IgD-negative memory B cell (primary cell): ENCODE measurements at places on chromosomes 3 and 15. TPM values are rescaled to one million over a fixed set of nuclear protein-coding genes. Genes with fewer than 3 reads are reported as not detected.

Gene ALDH1A3
- polyA plus RNA-seq: not detected

Gene LTF
- polyA plus RNA-seq: not detected

Gene ARPIN
- polyA plus RNA-seq: not detected

Gene UBAP1L
- 0.26 TPM for polyA plus RNA-seq

Gene GP5
- 0.05 TPM for polyA plus RNA-seq

Gene PSMD6
- polyA plus RNA-seq: 97.6 TPM

Gene CDHR4
- polyA plus RNA-seq: not detected

Gene HDC
- polyA plus RNA-seq: not detected

Gene WDR72
- polyA plus RNA-seq: 0.04 TPM

Gene PLS1
- not detected for polyA plus RNA-seq

Gene ROPN1
- polyA plus RNA-seq: not detected

Gene ZBTB47
- polyA plus RNA-seq: 0.11 TPM
